ENCODE measurements at places on chromosomes 6 and 20.

- DNase-seq: no peak
These were observed 73.9 kb downstream of the UBR2 start for GRCh38 chr6:42637681-42638080.

- no peak for DNase-seq
These were observed 70.0 kb downstream of the CPNE5 start for GRCh38 chr6:36769183-36769675.

DNA sequence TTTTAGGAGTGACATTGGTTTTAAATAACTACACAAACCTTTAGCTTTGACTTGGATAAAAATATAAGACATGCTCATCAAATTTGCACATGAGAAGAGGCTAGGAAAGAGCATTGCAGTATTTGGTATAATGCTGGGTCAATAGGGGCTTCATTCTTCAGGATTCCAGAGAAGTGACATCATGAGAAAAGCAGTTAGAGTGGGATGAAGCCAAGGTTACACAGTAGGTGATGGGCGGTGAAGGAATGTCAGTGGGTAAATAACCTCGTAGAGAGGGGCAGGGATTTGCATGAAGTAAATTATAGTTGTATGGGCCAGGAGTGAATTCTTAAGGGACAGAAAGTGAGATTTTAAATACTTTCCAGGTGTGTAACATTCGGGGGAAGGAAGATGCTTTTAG lies 216.2 kb downstream of the RFPL4B start:
- DNase-seq: no peak

- DNase-seq: no peak
These were observed 16.4 kb downstream of the RNF217 start for GRCh38 chr6:124978451-124979293.

GRCh38 chr20:18003897-18004296 lies 35.1 kb downstream of the MGME1 start:
- no peak for DNase-seq

DNA sequence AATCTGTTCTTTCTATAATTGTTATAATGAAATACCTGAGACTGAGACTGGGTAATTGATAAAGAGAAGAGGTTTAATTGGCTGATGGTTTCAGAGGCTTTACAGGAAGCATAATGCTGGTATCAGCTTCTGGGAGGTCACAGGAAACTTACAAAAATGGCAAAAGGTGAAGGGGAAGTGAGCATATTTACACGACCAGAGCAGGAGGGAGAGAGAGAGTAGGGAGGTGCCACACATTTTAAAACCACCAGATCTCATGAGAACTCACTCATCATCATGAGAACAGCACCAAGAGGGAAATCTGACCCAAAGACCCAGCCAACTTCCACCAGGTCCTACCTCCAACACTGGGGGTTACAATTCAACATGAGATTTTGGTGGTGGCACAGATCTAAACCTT lies 2.6 kb upstream of the SIRPB1 start:
- DNase-seq: no peak

GRCh38 chr6:39496456-39496855 lies 174.0 kb upstream of the KCNK16 start:
- no peak for DNase-seq

DNA sequence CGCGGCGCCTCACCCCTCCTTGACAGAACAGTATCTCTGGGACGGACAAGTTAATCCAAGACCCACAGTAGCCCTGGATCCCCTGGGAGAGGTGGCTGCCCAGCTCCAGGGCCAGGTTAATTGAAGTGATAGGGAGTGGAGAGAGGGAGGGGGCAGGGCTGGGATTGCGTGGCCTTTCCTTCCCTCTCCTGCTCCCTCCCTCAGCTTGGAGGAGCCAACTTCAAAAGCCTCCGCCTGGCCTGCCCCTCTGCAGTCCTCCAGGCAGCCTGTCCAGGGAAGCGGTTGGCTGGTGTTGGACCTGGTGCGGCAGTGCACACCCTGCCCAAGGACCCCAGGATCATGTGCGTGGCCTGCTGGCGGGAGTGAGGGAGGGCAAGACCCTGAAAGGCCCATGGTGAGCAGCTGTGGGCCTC lies at the start of gene C20orf204:
TSS of gene C20orf204 (plus strand) at position 250 of the 413 bp plus-strand sequence. CDS start at position 392, 142 bp downstream.
- no peak for DNase-seq

DNA sequence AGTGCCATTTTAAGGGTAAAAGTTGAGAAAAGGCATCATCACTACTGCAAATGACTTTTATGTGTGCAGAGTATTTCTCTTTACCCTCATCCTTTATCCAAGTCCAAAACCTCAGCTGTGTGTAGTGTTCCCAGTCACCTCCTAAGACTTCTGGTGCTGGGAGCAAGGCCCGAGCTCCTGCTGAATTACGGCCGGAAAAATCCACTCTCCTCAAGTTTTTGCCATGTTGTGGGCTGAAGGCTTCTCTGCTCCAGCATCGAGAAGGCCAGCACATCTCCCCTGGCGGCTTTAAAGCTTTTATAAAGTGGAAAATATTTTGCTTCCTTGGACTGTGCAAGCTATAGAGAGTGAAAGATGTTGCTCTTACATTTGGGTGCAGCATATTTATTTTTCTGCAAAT lies 153.2 kb upstream of the THBS2 start:
- DNase-seq: no peak

- DNase-seq: no peak
These were observed 41.4 kb upstream of the SAMHD1 start for GRCh38 chr20:36992802-36993334.

GRCh38 chr6:53641348-53641747 lies 24.2 kb downstream of the KLHL31 start:
- DNase-seq: no peak

GRCh38 chr6:91462241-91462640 lies 875.4 kb upstream of the MAP3K7 start:
- no peak for DNase-seq

DNA sequence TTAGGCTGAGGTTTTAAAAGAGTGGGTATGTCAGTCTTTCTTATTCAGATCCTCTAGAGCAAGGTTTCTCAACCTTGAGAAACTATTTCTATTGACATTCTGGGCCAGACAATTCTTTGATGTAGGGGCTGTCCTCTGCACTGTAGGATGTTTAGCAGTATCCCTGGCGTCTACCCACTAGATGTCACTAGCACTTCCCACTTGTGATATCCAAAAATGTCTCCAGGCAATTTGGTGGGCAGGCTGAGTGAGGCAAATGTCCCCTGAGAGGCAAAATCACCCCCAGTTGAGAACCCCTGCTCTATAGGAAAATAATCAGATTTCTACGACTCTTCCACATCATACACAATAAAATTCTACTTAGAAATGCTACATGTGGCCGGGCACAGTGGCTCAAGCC lies 7.7 kb upstream of the ZKSCAN8 start:
- DNase-seq: no peak

- no peak for DNase-seq
These were observed 280.2 kb downstream of the ADGB start for GRCh38 chr6:146878952-146879340.

GRCh38 chr6:142291512-142291911 lies 10.3 kb upstream of the ADGRG6 start:
- DNase-seq: no peak

- no peak for DNase-seq
These were observed 22.8 kb upstream of the SCP2D1 start for GRCh38 chr20:18790787-18791186.

DNA sequence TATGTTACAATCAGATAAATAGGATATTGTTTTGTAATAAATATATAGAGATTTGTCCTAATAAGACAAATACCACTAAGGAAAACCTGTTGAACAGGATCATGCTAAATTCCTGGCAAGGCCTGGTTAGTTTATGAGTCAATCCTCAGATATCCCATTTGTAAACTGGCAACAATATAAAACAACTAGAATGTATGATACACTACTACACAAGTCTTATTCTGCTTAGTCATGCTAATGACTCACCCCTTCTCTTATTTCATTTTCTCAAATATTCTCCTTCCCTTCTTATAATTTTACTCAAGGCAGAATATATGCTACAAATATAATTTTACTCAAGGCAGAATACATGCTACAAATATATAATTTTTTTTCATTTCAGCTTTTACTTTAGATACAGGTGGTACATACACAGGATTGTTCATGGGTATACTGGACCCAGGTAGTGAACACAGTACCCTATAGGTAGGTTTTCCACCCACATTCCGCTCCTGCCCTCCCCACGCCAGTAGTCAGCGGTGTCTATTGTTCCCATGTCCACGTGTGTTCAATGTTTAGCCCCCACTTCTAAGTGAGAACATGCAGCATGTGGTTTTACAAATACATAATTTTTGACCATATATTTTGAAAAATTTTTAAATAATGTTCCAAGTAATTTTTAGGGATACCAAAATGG lies 6.3 kb downstream of the OSER1 start:
- no peak for DNase-seq

DNA sequence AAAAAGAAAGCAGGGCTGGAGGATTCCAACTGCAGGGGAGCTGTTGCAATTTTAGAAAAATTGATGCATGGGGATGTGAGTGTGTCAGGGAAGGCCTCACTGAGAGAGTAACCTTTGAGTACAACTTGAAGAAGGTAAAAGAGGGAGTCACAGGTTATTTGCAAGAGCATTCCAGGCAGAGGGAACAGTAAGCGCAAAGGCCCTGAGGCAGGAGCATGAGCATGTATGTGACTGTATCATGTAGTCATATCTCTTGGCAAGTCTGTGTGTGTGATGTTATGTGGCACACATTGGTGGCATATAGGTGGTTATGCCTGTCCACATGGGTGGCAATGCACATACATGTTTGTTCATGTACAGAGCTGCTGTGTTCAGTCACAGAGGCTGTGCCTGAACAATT lies 71.2 kb upstream of the ZNFX1 start:
- no peak for DNase-seq

GRCh38 chr6:96213784-96214183 lies 198.0 kb downstream of the FUT9 start:
- DNase-seq: no peak

GRCh38 chr20:48541581-48542071 lies 286.2 kb downstream of the PREX1 start:
- no peak for DNase-seq

DNA sequence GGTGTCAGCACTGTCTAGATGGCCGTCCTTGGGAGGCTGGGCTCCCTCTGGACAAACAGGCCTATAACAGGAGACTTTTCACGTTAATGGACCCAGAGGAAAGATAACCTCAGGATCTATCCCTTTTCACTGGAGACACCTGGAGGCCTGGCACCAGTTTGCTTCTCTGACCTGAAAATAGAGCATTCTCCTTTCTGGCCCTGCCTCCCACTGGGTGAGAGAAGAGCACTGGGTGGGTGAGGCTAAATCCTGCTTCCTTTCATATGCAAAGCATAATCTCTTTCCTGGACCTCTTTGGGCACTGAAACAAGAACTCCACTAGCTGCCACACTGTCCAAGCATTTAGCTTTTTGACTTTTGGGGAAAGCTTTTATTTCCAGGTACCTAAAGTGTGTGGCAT lies 78.3 kb downstream of the FOXO3 start:
- no peak for DNase-seq

- no peak for DNase-seq
These were observed 3.7 kb upstream of the TMEM242 start for GRCh38 chr6:157326979-157327378.

- no peak for DNase-seq
These were observed 73.9 kb downstream of the MDN1 start for GRCh38 chr6:89745716-89746115.
